ENCODE measurements at places on chromosomes 7 and 10.

DNA sequence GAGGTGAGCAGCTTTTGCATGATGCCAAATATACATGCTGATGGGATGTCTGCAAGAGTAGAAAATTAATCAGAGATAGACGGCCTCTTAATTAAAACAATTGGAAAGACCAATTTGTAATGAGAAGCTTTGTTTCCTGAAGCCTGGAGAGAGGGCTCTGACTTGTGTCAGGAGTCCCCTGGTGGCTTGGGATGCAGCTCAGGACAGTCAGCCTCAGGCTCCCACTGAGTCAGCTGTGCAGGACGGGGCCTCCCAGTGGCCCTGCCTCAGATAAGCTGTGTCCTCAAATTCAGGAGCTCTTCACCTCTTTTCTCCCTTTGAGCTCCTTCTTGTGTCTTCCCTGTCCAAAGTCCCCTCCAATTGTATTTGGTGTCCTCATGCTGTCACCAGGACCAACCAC is 438.9 kb upstream of the PODXL start:
- DNase-seq = no peak

- no peak for DNase-seq
Observed at GRCh38 chr7:107390916-107391315, 78.9 kb upstream of the GPR22 start.

GRCh38 chr7:157523371-157523765 is 186.6 kb downstream of the DNAJB6 start:
- no peak for DNase-seq

DNA sequence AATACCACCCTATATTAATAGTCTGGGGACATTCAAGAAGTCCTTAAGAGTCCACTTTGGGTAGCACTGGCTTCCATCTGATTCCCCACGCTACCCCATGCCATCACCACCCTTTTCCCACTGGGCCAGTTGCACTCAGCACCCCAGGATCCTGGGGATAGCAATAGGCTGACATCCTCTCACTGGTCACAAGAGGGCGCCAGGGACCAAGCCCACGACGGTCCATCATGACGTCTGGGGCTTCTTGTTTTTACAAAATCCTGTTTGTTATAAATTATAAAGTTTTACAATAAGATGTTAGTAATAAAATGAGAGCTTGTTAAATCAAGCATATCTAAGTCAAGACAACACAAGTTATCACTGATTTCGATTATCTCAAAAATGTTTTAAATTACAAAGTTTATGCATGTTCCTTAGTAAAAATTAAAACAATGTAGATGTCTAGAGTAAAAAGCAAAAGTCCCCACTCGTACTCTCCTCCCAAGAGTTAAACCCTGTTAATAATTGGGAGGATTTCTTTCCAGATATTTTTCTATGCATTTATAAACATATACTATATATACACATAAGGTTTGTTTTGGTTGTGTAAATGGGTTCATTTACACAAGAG is 15.4 kb downstream of the GPNMB start:
- DNase-seq = peak; percentile 57

GRCh38 chr10:88219753-88220152 is 356.3 kb downstream of the PTEN start:
- no peak for DNase-seq
